CD4-positive, CD25-positive, alpha-beta regulatory T cell (primary cell): ENCODE measurements at places on chromosomes 7 and 10.

- DNase-seq = no peak
Observed at GRCh38 chr10:124131172-124131571, 37.8 kb upstream of the CHST15 start.

- no peak for DNase-seq
Observed at GRCh38 chr10:77163670-77164348, 473.8 kb downstream of the KCNMA1 start.

- DNase-seq = peak; percentile 42
Observed at GRCh38 chr10:18400201-18400905, 251.0 kb downstream of the NSUN6 start.

DNA sequence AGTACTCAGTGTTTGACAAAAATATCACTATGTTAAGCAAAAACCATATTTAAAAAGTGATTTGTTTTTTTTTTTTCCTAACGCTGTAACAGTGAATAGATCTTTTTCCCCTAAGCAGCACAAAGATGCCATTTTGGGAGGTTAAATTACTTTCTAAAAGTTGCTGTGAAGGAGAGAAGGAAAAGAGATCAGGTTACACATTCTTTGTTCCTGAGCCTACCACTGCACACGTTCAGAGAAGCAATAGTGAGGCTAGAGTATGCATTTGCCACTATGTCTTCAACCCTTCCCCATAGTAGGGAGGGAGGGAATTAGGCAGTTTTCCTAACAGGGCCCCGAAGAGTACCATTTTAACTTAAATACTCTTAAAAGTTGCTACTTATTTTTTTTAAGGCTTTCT lies 38.9 kb downstream of the BMPR1A start:
- DNase-seq = no peak

DNA sequence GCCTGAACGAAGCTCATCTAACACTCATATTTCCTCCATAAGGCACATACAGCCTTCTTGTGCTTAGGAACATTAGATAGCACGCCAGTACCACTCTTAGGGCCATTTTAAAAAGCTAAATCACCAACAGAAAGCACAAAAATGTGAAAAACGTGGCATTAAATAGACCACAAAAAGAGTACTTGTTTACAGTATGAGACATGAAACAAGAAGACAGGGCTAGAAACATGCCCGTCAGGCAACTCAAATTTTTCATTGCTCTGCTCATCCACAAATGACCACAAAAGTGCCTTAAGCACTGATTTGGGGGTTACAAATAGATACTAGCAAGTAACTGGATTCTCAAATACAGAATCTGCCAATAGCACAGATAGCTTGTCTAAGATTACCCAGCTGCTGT lies 67.8 kb downstream of the ELMO1 start:
- DNase-seq = no peak

- no peak for DNase-seq
Observed at GRCh38 chr7:108072739-108073138, 57.4 kb downstream of the LAMB4 start.

- DNase-seq = no peak
Observed at GRCh38 chr7:15214976-15215375, 312.4 kb upstream of the DGKB start.

DNA sequence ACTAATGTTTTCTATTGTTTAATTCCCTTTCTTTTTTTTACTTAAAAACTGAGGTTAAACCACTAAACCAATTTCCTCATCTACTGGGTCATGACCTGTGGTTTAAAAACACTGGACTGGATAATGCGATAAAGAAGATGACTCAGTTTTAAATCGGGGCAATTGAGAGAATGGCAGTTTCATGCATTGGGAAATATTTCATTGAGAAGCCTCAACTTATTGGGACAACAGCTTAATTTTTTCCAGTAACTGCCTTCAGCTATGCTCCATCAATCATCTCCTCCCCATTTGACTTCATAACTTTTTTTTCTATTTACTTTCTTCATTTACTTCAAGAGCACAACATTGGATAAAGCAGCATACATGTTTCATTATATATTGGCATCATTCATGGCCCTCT lies 61.8 kb upstream of the MET start:
- DNase-seq = no peak
